Thyroid gland (tissue), 4 donors: ENCODE measurements at places on chromosomes 2 and 18.

GRCh38 chr18:79465392-79465991 lies 69.8 kb downstream of the NFATC1 start:
- peak; percentile 41 for DNase-seq
- no peaks in the 10 kb centered on the region for H3K27me3 ChIP-seq
- peaks cover 5% of the 10 kb centered on the region for H3K4me1 ChIP-seq
- H3K27ac ChIP-seq, result no peak overlapping the region

DNA sequence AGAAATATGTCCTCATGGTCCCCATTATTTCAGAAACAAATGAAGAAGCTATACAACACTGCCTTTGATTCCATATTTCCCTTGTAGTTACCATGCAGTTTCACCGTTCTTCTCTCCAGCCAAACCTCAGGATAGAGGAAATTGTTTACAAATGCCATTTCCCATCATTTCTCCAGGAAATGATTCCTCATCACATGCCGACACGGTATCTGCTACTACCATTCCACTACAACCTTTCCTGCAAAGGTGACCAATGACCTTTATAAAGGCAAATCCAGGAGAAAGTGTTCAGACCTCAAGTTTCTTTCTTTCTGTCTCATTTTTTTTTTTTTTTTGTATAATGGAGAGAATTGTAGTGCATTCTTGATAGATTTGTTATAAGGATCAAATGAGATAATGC lies 460.8 kb upstream of the CDH20 start:
- H3K4me3 ChIP-seq, result no peak overlapping the region
- no peaks in the 10 kb centered on the region for H3K36me3 ChIP-seq
- no peak for DNase-seq
- no peak overlapping the region for H3K27ac ChIP-seq
- no peaks in the 10 kb centered on the region for H3K27me3 ChIP-seq

- H3K4me3 ChIP-seq, result no peak overlapping the region
- no peaks in the 10 kb centered on the region for H3K36me3 ChIP-seq
- H3K27me3 ChIP-seq, result no peaks in the 10 kb centered on the region
- peaks cover 5% of the 10 kb centered on the region for H3K4me1 ChIP-seq
- no peak overlapping the region for H3K27ac ChIP-seq
Measured at GRCh38 chr18:13801260-13801601, 22.7 kb upstream of the MC5R start.

GRCh38 chr18:55100817-55101457 lies 141.7 kb upstream of the CCDC68 start:
- H3K27ac ChIP-seq, result no peak overlapping the region
- H3K36me3 ChIP-seq, result no peaks in the 10 kb centered on the region
- H3K4me3 ChIP-seq, result no peak overlapping the region
- H3K27me3 ChIP-seq, result no peaks in the 10 kb centered on the region
- H3K4me1 ChIP-seq, result no peaks in the 10 kb centered on the region

DNA sequence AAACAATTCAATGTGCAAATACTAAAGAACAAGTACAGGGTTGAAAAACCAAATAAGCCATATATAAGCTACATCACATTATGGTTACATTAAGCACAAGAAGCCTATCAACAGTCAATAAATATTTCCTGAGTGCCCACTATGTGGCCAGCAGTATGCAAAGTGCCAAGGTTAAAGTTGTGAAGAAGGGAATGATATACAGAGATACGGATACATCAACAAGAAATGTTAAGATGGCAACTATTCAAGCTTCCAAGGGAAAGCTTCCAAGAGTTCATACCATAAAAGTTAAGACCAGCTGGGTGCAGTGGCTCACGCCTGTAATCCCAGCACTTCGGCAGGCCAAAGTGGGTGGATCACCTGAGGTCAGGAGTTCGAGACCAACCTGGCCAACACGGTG lies 14.0 kb downstream of the DYM start:
- no peaks in the 10 kb centered on the region for H3K36me3 ChIP-seq
- DNase-seq, result no peak
- H3K4me1 ChIP-seq, result no peaks in the 10 kb centered on the region
- H3K27ac ChIP-seq, result no peak overlapping the region
- no peak overlapping the region for H3K4me3 ChIP-seq
